ENCODE measurements at places on chromosomes 11 and 22.

GRCh38 chr11:106644824-106645223 is 373.5 kb downstream of the GUCY1A2 start:
- DNase-seq: peak; percentile 45

DNA sequence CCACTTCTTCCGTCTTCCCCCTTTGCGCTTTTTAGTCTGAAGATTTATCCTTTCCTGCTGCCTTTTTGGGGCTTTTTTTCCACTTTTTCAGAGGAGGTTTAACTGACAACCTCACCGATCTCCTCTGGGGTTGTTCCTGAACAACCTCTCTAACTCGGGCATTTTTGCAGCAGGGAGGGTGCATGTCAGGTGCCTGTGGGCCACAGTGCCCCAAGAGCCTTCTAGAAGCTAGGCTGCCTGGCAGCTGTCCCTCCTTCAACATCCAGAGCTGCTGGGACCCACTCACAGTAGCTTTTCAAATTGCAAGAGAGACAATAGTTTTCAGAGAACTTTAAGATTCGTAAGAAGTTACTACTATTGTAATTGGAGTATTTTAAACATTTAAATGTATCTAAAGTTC is 1112.4 kb upstream of the CNTN5 start:
- DNase-seq: no peak

GRCh38 chr22:38452373-38453065 is 2.5 kb downstream of the KCNJ4 start:
- no peak for DNase-seq

- DNase-seq: no peak
These were observed 17.9 kb downstream of the SWAP70 start for GRCh38 chr11:9681583-9682372.

- no peak for DNase-seq
These were observed 13.6 kb upstream of the EED start for GRCh38 chr11:86230921-86231434.

- DNase-seq: peak; percentile 74
These were observed 144.3 kb downstream of the TEAD1 start for GRCh38 chr11:12818333-12819015.

- DNase-seq: no peak
These were observed 25.4 kb downstream of the TRIM44 start for GRCh38 chr11:35688023-35688422.

DNA sequence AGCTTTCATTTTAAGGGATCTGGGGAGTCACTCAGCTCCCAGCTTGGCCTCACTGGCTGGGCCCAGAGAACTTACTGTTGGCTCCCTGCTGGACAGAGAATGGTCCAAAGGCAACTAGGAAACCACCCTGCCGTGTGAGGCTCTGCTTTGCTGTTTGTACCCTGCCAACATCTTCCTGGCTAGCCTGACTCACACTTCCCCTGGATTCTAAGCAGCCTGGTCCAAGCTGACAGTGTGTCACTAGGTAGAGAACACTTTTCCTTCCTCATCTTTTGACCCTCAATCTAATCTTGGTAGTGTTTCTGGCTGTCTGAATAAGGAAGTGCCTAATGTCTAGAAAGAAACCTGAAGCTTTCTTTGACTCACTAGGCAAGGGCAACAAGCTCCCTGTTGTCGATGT is 76.7 kb downstream of the FAR1 start:
- DNase-seq: peak; percentile 22

- DNase-seq: no peak
These were observed 1.4 kb upstream of the RAB1B start for GRCh38 chr11:66267039-66267378.

DNA sequence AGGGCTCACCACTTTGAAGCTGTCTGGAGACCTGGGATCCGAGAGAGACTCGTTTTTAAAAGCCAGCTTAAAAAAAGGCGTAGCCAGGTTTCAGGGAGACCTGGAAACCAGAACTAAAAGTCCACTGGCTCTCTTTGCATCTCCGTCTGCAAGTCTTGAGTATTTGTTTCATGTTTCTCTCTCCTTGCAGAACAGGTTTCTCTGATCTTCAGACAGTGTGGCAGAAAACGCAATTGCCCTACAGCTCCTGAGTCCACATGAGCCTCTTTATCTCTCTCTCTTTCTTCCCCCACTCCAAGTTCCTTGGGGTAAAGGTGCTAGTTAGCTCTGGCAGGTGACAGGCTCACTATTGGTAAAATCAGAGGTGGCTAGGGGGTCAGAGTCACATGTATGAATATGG is 67.0 kb upstream of the AMPD3 start:
- DNase-seq: no peak

DNA sequence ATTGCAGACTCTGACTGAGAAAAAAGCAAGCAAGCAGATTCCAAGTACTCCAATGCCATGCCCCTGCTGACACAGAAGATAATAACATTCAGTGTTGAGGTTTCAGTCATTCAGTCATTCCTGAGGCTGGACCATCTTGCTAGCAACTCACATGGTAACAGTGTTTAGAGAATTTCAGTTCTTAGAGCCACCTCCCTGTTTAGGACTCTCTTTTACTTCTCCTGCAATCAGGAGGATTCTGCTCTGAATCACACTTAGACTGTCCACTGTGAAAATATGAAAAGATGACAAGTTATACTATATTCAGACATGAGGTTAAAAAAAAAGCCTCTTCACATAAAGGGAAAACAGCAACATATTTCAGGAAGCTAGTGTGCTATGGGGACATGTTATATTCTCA is 183.9 kb upstream of the CTSC start:
- peak; percentile 50 for DNase-seq

DNA sequence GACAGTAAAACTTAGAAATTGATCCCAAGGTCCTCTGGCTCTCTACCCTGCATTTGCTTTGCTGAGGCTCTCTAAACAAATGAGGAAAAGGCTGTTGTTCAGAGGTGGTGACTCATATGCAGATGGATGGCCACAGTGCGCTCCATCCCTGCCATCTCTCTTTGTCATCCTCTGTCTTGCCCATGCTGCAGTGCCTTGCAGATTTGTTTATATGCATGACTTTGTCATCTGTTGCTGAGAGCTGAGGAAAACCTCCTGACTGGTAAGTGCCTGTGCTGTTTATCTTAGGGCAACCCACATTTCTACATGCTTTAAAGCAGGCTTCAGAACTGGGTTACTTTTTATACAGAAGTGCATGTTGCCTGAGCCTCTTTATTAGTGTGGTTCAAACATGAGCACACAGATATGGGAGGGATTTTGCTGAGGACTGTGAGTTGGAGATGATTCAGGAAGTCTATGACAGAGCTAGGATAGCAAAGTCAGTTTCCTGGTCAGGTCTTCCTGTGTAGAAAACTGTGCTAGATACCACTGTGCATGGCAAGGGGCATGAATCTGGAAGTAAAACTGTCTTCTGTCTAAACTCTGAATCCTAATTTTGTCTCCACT is 57.4 kb downstream of the JAM3 start:
- peak; percentile 76 for DNase-seq

DNA sequence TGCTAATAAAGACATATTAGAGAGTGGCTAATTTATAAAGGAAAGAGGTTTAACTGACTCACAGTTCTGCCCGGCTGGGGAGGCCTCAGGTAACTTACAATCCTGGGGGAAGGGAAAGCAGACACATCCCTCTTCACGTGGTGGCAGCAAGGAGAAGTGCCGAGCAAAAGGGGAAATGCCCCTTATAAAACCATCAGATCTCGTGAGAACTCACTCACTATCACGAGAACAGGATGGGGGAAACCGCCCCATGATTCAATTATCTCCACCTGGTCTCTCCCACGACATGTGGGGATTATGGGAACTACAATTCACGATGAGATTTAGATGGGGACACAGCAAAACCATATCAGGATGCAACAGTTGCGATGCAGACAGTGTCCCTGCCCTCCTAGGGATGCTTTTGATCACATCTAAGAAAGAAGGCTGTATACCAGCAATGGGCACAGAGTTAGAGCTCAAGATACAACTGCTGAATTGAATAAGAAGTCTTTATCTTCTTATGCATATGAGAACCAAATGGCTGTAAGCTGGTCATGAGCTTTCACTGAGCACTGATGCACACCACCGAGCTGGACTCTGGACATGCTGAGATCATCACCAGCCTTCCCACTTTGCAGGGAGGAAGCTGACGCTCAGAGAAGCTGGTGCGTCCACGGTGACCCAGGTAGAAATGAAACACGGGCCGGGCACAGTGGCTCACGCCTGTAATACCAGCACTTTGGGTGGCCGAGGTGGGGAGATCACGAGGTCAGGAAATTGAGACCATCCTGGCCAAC is 255.2 kb downstream of the MN1 start:
- no peak for DNase-seq

DNA sequence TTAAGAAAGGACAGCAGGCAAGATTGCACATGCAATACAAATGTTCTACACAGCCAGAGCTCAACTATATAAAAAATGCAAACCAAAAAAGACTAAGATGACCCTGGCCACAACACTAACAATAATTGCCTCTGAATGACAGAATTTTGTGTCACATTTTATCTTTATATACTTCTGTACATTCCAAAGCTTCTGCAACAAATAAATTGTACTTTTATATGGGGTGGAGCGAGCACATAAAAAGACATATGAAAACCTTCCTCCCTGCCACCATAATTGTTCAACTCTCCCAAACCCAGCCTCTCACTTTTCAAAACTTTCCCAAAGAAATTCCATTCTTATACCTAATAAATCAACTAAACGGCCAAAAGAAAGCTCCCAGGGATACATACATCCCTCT is 10.7 kb downstream of the BUD13 start:
- DNase-seq: no peak

DNA sequence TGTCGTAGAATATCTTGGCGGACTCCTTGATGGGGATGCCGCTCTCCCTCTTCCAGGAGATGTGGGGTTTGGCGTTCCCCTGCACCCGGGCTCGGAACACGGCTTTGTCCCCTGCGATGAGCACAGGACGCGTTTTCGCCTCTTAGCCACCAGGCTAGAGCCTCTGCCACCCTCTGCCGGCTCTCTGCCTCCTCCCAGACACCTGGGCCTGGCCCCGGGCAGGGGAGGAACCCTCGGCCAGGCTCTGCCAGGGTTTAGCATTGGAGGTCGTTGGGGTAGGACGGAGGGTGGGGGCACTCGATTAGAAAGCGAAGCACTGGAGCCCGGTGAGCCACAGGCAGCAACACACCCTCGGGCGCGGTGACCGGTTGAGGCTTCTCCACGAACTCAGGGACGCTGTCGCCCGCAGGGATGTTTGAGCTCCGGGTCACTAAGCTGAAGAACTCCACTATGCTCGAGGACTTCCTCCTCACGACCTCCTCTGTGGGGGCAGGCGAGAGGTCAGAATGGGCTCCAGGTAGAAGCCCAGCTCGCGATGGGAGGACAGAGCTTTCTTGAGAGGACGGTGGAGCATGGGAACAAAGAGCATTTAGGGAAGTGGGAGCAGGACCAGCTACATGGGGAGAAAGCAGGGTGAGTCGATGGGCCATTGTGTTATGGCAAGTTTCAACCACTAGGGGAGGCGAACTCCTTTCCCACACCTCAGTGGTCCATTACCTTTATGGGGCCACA is 4.3 kb downstream of the IGSF22 start:
- DNase-seq: peak; percentile 31

GRCh38 chr11:126438691-126439090 is 83.2 kb downstream of the ST3GAL4 start:
- no peak for DNase-seq

Data from astrocyte of the spinal cord (primary cell).